ENCODE measurements at places on chromosomes 16 and 17.

GRCh38 chr17:38571833-38572668 is 33.7 kb downstream of the SRCIN1 start:
- no peak for DNase-seq

- no peak for DNase-seq
These were observed 21.0 kb upstream of the AGRP start for GRCh38 chr16:67504031-67505021.

- DNase-seq = no peak
These were observed 19.9 kb upstream of the CALB2 start for GRCh38 chr16:71338632-71339031.

DNA sequence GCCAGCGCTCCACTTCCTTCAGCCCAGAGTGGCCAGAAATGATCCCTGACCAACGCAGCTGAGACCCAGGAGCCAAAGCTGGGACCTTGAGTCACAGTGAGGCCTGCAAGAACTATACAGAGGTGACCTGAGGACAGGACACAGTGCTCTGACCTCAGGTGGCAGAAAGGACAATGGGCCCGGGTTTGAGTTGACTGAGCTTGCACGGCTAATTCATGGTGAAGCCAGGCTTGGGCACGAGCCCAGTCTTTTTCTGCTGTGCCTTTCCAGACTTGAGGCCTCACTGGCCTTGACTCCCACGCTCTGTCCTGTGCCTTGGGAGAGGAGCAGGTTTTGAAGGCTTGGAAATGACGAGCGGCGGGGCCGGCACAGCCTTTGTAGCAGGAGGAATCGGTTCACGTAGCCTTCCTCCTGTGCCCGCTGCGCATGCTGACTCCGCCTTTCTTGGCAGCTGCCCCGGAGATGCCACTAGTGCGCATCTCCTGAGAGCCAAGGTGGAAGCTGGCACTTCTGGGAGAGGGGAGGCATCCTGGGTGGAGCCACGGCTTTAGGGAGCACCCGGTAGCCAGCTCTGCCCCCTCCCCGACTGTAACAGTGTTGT is 34.9 kb downstream of the NDEL1 start:
- peak; percentile 42 for DNase-seq

DNA sequence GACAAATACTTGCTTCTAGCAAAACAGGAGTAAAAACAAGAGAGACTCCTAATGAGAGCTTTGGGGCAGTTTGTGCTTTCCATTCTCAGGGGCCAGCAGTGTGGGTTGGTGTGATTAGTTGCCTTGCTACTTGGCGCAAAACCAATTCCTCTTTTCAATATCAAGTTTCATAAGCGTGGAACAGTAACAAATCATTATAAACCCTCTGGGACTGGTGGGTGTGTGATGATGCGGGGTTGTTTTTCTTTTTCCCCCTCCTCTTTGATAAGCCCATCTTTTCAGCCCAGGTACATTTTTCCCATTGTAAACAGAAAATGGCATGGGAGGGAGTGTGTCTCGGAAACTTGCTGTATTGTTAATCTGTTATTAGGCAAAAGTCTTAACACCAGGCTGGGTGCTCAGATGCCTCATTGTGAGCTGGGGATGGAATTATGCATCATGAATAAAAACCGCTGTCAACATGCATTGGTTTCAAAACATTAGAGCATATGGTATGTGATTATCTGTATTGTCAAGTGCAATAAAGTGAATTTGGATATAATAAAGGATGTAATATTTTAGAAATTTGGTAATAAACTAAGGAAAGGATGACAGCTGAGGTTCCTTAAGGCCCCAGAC is 166.4 kb downstream of the CCDC182 start:
- DNase-seq = no peak

DNA sequence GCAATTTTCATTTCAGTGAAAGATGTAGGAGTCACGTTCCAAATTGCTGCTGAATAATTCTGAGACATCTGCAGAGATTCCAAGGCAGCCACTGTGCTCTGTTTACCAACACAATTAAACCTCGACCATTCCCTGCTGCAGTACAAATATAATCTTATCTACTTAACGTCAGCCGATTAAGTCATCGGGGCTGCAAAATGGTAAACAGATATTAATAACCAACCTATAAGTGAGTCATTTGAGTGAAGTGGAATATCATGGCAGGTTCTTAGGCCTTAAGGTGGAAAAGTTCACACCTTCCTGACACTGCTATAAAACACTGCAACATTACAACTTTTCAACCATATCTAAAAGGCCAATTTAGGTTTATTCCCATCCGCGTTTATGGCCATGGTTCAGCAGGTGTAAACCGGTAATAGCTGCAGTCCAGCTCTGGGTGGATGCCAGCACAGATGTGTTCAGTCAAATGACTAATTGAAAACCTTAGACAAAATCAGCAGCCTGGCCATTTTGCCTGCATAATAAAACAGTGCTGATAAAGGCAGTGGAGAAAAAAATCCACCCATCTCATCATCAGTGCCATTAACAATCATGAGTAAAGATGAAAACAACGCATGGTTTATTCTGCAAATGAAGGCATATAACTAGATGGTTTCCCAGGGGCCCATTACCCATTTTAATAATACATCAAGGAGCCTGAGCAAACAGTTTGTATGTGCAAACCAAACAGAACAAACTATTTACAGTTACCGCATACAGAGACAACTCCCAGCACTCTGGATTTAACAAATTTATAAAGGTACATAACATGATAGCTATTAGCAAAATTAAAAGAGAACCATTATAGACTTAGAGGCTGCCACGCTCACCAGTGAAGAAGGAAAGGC is 202.9 kb upstream of the IRX3 start:
- no peak for DNase-seq

DNA sequence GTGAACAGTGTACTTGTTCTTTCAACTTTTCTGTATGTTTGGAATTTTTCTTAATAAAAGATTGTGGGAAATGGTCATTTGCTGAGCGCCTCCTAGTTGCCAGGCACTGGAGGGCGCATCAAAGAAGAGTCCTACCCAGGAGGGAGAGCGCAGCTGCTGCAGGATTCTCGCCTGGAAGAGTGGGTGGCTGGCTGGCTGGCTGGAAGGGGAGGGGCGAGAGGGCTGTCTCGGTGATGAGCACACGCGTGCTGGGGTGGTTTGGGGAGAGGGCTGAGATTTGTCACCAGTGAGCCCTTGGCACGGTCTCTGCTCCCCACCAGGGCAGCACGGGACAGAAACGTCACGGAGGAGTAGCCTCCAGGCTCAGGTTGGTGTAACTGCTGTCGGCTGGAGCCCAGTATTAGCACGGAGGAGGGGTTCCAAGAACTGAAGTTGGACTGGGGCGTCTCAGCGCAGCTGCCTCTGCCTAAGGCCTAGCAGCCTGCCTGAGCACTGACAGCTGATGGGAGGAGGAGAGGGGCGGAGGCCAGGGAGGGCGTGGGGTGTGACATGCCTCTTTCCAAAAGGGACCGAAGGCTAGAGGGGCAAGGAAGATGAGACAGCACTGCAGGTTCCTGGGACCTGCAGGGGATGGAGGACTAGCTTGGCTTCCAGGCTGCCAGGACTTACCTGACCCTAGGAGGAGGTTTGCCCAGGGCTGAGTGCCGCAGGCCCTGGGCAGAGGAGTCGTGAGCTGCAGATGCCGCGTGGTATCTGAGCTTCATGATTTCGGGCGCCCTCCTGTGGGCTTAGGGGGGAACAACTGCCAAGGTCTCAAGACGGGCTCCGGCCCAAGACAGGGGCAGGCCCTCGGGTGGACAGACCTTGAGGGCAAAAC is 5.7 kb downstream of the LDHD start:
- DNase-seq = peak; percentile 87

GRCh38 chr17:17120294-17120693 is 78.0 kb downstream of the MPRIP start:
- no peak for DNase-seq

DNA sequence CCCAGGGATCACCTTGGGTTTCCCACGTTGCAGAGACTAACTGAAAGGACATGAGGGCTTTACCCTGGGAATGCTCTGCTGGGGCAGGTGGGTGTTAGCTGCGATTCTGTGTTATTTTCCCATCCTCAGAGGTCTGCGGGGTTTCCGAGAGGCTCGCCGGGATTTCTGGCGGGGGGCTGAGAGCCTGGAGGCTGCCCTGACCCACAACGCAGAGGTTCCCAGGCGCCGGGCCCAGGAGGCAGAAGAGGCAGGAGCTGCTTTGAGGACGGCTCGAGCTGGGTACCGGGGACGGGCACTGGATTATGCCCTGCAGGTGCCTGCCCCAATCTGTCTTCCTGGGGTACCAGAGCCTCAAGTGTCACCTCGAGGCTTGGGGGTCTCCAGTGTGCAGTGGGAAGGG is 6.9 kb downstream of the ACAP1 start:
- no peak for DNase-seq

DNA sequence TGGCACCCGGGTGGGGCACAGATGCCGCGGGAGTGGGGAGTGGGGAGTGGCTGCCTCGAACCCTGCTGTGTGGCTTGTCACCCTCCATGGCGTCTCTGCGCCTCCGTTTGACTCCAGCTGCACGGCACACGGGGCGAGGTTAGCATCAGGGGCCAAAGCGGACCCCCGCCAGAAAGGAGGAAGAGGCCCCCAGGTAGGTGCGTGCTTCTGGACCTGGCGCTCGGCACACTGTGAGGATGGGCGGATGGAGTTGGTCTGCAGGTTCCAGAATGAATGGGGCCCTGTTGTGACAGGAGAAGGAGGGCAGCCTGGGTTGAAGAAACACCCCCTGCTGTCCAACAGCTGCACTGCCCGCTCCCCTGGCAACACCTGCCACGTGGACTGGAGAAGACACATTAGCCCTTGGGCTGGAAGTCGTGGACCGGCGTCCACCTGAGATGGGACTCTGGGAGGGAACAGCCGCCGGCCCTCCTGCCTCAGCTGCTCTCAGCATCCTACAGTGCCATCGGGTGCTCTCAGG is 9.4 kb upstream of the FASN start:
- DNase-seq = no peak

DNA sequence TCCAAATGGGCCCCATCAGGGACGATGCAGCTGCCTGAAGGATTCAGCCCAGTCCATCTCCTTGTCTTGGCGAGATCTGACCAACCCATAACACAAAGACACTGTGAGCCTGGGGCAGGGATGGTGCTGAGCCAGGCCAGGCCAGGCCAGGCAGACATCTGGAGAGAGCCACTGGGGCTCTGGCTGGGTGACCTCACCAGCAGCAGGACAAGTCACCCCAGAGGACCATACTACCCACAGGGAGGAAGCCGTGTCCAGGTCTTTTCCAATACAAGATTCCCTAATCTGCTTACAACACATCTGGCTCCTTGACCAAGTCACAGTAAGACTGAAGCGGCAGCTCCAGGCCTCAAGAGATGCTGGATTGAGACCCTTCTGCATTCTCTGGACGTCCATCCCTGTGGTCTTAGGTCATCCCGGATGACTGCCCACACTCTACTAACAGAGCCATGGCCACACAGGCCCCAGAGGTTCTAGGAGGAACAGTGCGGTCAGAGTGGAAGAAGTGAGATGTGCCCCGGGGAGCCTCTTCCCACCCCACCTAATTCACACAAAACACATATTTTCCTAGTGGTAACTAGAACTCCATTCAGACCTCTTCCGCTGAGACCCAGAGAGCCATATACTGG is 81.8 kb upstream of the RCVRN start:
- DNase-seq = peak; percentile 43

DNA sequence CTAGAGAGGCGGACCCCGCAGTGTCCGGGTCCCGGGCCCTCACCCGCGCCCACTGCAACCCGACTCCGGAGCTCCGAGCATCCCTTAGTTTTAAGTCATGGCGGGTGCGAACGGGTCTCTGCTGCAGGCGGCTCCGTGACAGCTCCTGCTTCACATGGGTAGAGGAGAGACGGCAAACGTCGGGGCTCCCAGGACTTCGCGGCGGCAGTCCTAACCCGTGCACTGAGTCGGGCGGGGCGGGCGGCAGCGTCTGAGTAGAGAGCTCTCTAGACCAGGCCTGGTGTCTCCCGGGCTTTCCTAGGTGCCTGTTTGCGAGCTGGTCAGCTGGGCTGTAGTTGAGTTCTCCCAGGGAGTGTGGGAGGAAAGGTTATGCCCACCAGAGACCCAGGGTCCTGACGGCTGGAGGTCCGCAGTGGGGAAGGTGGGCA is 345 bp downstream of the TSC2 start:
- DNase-seq = no peak

DNA sequence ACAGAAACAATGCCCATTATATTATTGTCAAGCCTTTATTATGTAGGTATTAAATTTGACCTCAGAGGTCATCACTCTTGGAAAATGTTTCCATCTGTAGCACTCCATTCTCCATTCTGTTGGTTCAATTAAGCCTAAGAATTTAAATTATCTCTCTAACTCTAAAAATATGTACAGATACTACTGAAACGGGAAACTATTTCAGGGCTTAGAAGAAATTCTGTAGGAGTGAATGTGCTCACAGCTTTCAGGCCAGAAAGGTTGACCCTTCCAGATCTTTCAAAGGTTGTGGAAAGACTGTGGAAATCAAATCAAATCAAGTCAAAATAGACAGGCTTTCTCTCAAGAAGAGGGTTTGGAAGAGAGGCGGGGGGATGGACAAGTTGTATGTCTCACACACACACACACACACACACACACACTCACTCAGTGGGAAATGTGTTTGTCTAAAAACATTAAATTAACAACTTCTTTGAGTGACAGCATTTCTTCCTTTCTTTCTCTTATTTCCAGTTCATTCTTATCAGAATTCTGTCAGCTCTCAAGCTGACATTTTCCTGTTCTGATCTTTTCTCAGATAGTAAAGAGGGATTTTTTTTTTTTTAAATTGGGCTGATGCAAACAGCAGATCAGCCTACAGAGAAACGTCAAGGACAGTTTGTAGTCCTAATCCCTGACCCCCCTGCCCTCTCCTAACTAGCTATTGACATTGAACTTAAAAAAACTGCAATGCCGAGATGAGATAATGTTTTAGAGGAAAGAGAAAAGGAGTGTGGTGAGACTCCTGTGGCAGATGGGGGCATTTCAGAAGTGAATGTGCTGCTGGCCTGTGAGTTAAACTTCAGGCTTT is 139.0 kb upstream of the ZFHX3 start:
- no peak for DNase-seq

DNA sequence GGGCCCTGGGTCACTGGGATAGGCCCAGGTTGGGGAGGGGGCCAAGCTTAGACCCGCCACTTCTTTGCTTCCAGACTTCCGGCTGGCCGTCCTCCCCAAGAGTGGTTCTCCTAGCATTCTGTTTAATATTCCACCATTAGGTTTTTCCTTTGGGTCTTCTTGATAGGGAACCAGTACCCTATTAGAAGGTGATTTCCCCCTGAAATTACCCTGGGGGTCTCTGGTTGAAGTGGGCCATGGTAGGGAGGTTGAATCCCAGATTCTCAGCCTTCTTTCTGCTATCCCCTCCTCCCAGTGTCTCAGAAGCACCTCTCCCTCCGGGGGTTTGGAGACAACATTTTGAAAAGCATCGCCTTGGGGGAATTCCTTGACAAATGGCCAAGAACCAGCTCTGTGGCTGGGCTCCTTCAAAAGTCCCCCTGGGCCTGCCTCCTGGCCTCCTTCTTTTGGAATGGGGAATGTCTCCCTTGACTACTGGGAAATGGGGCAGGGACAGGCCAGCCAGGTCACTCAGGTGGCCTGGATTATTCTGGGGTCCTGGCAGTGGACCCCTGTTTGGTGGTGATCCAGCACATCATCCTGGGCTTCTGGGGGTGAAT is 5.7 kb downstream of the LASP1 start:
- no peak for DNase-seq
